ENCODE measurements at places on chromosomes 3 and 15.

- no peak for DNase-seq
Measured at GRCh38 chr3:47054412-47054811, 74.9 kb downstream of the NBEAL2 start.

- no peak for DNase-seq
Measured at GRCh38 chr15:66306381-66306780, 13.0 kb downstream of the DIS3L start.

DNA sequence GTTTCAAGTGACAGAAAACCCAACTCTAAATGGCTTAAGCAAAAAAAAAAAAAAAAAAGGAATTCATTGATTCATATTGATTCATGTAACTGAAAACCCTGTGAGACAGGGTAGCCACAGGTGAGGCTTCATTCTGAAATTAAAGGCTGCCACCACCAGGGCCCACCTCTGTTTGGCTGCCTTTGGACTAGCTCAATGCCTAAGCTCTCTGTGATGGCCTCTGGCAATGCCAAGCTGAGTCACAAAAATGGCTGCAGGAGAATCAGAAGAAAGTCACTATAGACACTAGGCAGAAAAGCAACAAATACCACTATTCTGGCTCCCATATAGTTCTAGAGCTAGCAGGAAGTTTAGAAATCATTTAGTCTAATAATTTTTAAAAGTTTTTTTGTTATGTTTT is 38.2 kb upstream of the GYG1 start:
- DNase-seq = no peak

DNA sequence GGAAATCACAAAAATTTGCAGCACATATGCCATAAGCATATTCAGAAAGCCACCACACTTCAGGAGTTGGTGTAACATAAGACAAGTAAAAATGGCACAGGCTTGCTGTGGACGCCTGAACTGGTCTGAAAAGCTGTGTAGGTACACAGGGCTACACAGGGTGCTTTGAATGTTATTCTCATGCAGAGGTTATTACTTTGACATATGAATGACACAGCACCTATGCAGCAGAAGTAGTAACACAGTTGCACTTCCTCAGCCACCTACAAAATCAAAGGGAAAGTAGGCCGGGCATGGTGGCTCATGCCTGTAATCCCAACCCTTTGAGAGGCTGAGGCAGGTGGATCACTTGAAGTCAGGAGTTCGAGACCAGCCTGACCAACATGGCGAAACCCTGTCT is 54.5 kb downstream of the OSBPL10 start:
- no peak for DNase-seq

DNA sequence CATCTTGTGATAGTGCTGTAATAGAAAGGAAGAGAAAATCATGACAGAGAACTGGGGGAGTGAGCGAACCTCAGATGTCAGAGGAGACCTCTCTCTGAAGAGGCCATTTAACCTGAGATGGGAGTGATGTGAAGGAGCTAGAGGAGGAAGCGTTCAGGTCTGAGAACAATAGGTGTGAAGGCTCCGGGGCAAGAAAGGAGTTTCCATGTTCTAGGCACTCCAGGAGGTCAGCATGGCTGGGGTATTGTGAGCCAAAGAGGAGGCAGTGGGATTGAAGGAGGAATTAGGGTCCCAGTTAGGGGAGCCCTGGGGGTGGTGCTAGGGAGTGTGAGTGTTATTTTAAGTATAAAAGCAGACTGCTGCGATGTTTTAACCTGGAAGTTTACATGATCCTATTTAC is 8.8 kb upstream of the FILIP1L start:
- DNase-seq = no peak

All from H9 (cell line).